ENCODE measurements at places on chromosomes 13 and 19. TPM values are rescaled to one million over a fixed set of nuclear protein-coding genes. Genes with fewer than 3 reads are reported as not detected.

Gene KLK5
- 0.60 TPM for total RNA-seq

Gene SOX21
- total RNA-seq, result 0.25 TPM

Gene NXNL1
- not detected for total RNA-seq

Gene ALOX5AP
- 17.9 TPM for total RNA-seq

Gene KCNN4
- 13.5 TPM for total RNA-seq

Gene CDADC1
- 11.6 TPM for total RNA-seq

Gene NKG7
- total RNA-seq, result 12.7 TPM

DNA sequence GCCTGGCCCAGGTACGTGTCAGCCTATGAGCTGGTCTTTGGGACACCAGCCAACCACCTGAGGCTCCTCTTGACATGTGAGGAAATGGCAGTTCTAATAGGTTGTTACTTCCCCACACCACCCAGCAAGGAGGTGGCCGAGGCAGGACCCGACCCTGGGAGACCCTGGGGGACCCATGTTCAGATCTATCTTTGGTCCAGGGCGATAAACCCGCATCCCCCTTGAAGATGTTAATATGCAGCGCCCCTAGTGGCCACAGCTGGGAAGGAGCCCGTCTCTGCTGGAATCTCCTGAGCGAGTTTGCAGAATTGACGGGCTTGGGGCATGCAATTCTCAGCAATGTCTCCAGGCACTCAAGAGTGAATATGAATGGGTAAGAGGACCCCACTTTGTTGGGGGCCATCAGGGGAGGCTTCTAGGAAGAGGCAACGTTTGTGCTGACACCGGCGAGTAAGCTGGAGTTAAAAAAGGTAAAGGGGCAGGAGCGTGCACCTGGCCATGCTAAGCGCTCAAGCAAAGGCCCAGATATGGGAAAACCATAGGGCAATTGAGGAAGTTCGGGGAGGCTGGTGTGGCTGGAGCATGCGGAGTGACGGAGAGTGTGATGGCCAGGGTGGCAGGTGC is 1.5 kb upstream of the MYO1F start:
- peak; percentile 73 for DNase-seq
- H3K27ac ChIP-seq, result no peak overlapping the region
- no peaks in the 10 kb centered on the region for H3K36me3 ChIP-seq

DNA sequence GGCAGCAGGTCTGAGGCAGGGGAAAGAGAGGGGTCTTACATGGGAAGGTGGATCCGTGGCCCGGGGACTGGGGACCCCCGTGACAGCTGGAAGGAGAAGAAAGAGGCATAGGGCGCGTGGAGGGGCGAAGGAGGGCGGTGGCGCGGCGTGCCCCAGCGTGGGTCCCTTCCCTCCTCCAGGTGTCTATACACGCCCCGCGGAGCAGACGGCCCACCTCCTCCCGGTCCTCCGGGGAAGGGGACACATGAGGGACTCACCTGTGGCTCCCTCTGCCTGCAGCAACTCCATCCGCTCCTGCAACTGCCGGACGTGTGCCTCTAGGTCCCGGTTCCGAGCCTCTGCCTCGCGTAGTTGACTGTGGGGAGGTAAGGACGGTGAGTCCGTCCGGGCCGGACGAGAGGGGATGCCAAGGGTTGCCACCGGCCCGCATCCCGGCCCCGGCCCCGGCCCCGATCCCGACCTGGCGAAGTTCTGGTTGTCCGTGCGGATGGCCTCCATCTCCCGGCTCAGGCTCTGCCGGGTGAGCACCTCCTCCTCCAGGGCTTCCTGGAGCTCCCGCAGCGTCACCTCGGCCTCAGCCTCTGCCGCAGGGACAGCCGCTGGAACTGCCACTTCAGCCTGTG is 2.4 kb upstream of the SIX5 start:
- no peak for DNase-seq
- peaks cover 9% of the 10 kb centered on the region for H3K36me3 ChIP-seq
- H3K4me1 ChIP-seq, result peaks cover 4% of the 10 kb centered on the region
- H3K4me3 ChIP-seq, result no peak overlapping the region
- no peak overlapping the region for H3K27ac ChIP-seq

- no peak for DNase-seq
- no peaks in the 10 kb centered on the region for H3K4me1 ChIP-seq
- no peaks in the 10 kb centered on the region for H3K27me3 ChIP-seq
Observed at GRCh38 chr19:17975032-17975431, 8.1 kb downstream of the KCNN1 start.

DNA sequence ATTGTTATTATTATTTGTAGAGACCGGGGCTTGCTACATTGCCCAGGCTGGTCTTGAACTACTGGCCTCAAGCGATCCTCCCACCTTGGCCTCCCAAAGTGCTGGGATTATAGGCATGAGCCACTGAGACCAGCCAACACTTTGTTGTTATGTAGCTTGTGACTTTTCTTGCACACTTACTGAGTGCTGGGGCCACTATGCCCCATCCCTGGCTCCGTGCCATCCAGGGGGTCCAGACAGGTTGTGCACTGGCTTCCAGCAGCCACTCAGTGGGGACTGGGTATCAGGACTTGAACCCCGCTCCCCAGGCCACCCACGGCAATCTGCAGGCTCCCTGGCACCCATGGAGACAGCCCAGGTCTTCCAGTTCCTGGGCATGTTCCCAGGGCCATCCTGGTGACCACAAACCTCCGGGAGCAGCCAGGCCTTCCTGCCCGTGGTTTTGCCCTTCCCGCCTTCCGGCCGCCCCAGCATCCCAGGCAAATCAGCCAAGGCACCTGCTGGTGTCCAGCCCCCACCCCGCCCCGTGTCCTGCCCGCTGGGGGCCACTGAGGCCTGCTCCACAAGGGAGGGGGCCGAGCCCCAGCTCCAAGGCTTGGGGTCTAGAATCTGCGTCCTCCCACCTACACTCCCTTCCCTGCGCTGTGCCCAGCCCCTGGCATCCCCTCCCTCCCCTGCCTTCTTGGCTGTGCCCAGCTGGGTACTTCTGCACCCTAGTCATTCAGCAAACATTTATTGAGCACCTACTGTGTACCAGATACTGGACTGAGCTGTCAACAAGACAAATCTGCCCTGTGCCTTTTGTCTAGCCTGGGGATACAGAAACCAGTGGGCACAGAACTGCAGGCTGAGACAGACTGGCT is 23.7 kb upstream of the SEMA6B start:
- H3K36me3 ChIP-seq, result no peaks in the 10 kb centered on the region
- H3K27me3 ChIP-seq, result peaks cover 40% of the 10 kb centered on the region
- no peak for DNase-seq
- H3K27ac ChIP-seq, result no peak overlapping the region
- no peak overlapping the region for H3K4me3 ChIP-seq

- H3K27me3 ChIP-seq, result no peaks in the 10 kb centered on the region
- no peak overlapping the region for H3K27ac ChIP-seq
- H3K4me1 ChIP-seq, result no peaks in the 10 kb centered on the region
- no peaks in the 10 kb centered on the region for H3K36me3 ChIP-seq
Observed at GRCh38 chr13:45779901-45780300, 71.7 kb downstream of the SIAH3 start.

DNA sequence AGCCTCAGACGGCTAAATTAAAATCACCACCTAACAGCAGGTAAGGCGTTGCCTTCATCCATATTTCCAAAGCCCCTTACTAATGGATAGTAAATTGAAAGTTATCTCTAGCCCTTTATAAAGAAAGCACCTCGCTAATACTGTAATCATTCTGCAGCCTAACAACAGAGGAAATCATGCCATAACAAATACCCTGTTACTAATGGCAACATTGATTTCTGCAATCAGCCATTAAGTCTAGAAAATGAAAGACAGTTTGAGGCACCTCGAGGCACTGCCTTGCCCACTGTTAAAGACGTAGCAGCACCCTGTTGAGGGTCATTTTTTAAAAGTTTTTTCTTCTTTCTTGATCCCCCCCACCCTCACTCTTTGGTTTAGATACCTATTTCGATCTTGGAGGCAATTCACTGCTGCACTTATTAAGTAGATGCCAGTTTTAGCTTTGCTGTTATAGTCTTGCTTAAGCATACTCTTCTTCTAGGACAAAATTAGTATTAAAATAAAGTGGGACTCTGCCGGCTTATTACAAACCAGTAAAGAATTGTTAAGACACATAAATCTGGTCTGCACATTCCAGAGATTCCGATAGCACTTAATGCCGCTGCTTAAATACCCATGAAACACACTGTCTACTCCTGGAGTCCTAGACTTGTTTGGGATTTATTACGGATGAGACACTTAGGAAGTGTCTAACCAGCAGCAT is 74.8 kb downstream of the ZNF536 start:
- no peak overlapping the region for H3K27ac ChIP-seq
- no peak overlapping the region for H3K4me3 ChIP-seq
- H3K27me3 ChIP-seq, result no peaks in the 10 kb centered on the region
- DNase-seq, result peak; percentile 68
- H3K36me3 ChIP-seq, result no peaks in the 10 kb centered on the region

GRCh38 chr13:78593129-78593528 is 10.2 kb downstream of the POU4F1 start:
- H3K27me3 ChIP-seq, result peaks cover 88% of the 10 kb centered on the region
- H3K4me1 ChIP-seq, result no peaks in the 10 kb centered on the region
- DNase-seq, result no peak
- no peak overlapping the region for H3K27ac ChIP-seq

- no peaks in the 10 kb centered on the region for H3K4me1 ChIP-seq
- peak; percentile 56 for DNase-seq
- H3K4me3 ChIP-seq, result no peak overlapping the region
- H3K27me3 ChIP-seq, result no peaks in the 10 kb centered on the region
- peak overlapping the region; percentile 14 for H3K27ac ChIP-seq
Observed at GRCh38 chr19:10228920-10229319, 2.2 kb downstream of the S1PR2 start.

DNA sequence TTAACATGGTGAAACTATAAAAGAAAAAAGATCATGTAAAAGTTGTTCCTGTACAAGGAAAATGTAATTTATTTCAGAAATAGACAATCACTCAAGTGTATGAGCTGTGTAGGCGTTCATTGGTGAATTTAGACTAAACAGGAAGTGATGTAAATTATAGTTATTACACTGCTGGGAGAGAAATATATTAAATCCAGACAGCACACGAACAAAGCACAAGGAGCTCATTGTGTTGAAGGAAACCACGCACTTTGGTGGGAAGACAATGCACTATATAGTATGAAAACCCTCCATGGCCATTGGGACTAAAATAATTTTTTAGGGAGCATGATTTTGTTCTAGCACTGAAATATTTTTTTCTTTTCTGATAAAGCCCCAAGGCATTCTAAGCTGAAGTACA is 450.5 kb downstream of the KLF12 start:
- H3K36me3 ChIP-seq, result no peaks in the 10 kb centered on the region
- DNase-seq, result no peak

GRCh38 chr13:50543782-50544181 is 299.7 kb downstream of the DLEU7 start:
- H3K4me3 ChIP-seq, result no peak overlapping the region
- no peak overlapping the region for H3K27ac ChIP-seq
- H3K27me3 ChIP-seq, result no peaks in the 10 kb centered on the region
- DNase-seq, result peak; percentile 92

DNA sequence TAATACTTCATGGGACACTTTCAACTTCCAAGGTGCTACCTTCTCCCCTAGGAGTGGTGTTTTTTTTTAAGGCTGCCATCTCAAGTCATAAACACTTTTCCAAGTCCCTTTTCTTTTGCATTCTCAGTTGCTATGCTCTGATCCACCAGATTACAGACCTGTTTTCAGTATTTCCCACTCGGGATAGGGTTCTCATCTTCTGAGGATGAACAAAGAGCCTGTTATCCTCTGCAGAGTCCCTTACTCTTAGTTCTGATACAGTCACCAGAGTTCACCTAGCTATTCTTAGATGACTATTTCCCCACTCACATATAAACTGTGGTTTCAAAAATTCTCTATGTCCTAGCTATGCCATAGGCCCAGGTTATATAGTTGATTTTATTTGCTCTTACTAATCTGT is 15.9 kb downstream of the ZDHHC20 start:
- H3K36me3 ChIP-seq, result no peaks in the 10 kb centered on the region
- peaks cover 1% of the 10 kb centered on the region for H3K4me1 ChIP-seq
- no peaks in the 10 kb centered on the region for H3K27me3 ChIP-seq
- no peak overlapping the region for H3K27ac ChIP-seq
- H3K4me3 ChIP-seq, result no peak overlapping the region

DNA sequence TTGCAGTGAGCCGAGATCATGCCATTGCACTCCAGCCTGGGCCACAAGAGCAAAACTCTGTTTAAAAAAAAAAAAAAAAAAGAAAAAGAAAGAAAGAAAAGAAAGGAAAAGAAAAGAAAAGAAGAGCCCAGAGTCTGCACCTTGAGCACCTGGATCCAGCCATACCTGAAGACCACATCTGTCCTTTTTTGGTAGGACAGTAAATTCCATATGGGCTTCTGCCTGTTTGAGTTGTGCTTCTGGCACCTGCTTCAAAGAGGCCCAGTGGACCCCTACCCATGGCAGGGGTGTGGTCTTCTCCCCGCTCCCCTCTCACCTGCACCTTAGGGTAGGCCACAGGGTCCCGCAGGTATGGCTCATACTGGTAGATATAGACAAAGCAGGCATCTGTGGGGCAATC is 5.8 kb downstream of the TM6SF2 start:
- peaks cover 19% of the 10 kb centered on the region for H3K27me3 ChIP-seq
- H3K27ac ChIP-seq, result no peak overlapping the region
- H3K4me1 ChIP-seq, result peaks cover 6% of the 10 kb centered on the region
- no peaks in the 10 kb centered on the region for H3K36me3 ChIP-seq
- no peak for DNase-seq

- no peaks in the 10 kb centered on the region for H3K27me3 ChIP-seq
- no peak overlapping the region for H3K4me3 ChIP-seq
- no peak overlapping the region for H3K27ac ChIP-seq
- no peaks in the 10 kb centered on the region for H3K4me1 ChIP-seq
- H3K36me3 ChIP-seq, result no peaks in the 10 kb centered on the region
Observed at GRCh38 chr13:37187621-37188020, 82.2 kb upstream of the CSNK1A1L start.

DNA sequence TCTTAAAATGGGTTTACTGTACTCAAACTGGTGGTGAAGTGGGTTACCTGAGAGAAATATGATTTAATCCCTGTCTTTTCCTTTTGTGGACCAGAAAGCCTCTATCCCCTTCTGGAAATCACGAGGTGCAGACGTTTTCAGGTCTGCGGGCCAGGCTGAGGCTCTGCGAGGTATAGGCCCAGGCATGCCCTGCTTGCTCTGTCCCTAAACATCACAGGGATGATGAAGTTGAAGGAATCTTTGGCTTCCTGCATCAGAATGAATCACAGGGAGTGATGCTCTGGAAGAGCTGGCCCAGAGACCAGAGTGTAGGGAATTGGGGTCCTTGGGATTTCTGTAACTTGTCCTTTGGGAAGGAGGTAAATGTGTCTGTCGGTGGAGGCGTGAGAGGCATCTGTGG is 18.4 kb upstream of the CHST8 start:
- no peaks in the 10 kb centered on the region for H3K4me1 ChIP-seq
- no peak overlapping the region for H3K4me3 ChIP-seq
- no peaks in the 10 kb centered on the region for H3K36me3 ChIP-seq

- DNase-seq, result no peak
- H3K4me3 ChIP-seq, result no peak overlapping the region
- peaks cover 2% of the 10 kb centered on the region for H3K4me1 ChIP-seq
- H3K27me3 ChIP-seq, result no peaks in the 10 kb centered on the region
- no peak overlapping the region for H3K27ac ChIP-seq
Observed at GRCh38 chr13:44730099-44730498, 154.0 kb upstream of the TSC22D1 start.

GRCh38 chr13:26186995-26187394 is 35.1 kb downstream of the RNF6 start:
- H3K4me3 ChIP-seq, result peak overlapping the region; percentile 47
- H3K36me3 ChIP-seq, result no peaks in the 10 kb centered on the region
- H3K27ac ChIP-seq, result peak overlapping the region; percentile 24

GRCh38 chr13:20499986-20500385 is 25.7 kb downstream of the CRYL1 start:
- no peak overlapping the region for H3K4me3 ChIP-seq
- H3K4me1 ChIP-seq, result no peaks in the 10 kb centered on the region
- no peak for DNase-seq
- no peak overlapping the region for H3K27ac ChIP-seq
- no peaks in the 10 kb centered on the region for H3K36me3 ChIP-seq
- no peaks in the 10 kb centered on the region for H3K27me3 ChIP-seq

Data from lung (tissue), 17 donors.